ENCODE measurements at places on chromosomes 16 and 17. TPM values are rescaled to one million over a fixed set of nuclear protein-coding genes. Genes with fewer than 3 reads are reported as not detected.
A peak's percentile ranks its signal among the peaks of the same experiment; 100 is the strongest.

DNA sequence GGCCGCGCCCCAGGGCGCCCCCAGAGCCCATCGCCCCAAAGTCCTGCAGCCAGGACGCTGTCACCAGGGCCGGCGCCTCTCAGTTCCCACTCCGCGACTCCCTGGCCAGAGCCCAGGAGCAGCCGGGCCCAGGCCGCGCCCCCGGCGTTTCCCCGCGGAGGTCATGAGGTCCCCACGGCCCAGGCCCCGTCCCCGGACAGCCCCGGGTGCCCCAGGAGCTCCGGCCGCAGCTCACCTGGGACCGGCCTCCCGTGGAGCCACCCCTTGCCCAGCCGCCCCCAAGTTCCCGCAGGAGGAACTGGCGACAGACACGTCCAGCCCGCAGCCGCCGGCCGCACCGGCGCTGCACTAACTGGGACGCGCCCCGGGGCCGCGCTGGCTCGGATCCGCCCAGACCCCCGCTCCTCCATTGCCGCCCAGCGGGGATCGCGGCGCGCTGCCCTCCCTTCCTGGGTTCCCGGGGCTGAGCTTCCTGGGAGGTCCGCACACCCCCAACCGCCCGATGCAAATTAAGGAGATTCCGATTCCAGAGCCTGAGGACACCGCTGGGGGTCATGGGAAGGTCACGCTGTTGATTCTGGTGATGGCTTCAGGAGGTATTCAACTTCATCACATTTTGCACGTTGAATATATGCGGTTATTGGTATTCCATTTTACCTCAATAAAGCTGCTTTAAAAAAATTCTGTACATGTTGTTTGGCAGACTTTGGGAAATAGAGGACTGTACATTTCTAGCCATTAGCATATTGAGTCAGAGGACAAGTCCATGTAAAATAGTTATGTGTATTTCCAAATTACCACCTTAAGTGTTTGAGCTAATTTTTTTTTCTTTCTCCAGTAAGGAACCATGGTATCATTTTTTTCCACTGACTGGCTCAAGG lies 9.9 kb downstream of the AHSP start:
- no peak for DNase-seq
- peaks cover 8% of the 10 kb centered on the region for H3K4me1 ChIP-seq
- peak overlapping the region; percentile 35 for H3K4me3 ChIP-seq
- no peak overlapping the region for H3K27ac ChIP-seq
- no peaks in the 10 kb centered on the region for H3K36me3 ChIP-seq
- peaks cover 65% of the 10 kb centered on the region for H3K27me3 ChIP-seq

GRCh38 chr17:56424543-56425044 lies 168.9 kb upstream of the NOG start:
- no peak overlapping the region for H3K27ac ChIP-seq
- no peak overlapping the region for H3K4me3 ChIP-seq
- H3K27me3 ChIP-seq = no peaks in the 10 kb centered on the region
- no peak for DNase-seq
- H3K36me3 ChIP-seq = no peaks in the 10 kb centered on the region

- H3K4me1 ChIP-seq = no peaks in the 10 kb centered on the region
- H3K4me3 ChIP-seq = no peak overlapping the region
- DNase-seq = no peak
- H3K27me3 ChIP-seq = no peaks in the 10 kb centered on the region
Observed at GRCh38 chr17:77253611-77254051, 112.9 kb downstream of the SEC14L1 start.

DNA sequence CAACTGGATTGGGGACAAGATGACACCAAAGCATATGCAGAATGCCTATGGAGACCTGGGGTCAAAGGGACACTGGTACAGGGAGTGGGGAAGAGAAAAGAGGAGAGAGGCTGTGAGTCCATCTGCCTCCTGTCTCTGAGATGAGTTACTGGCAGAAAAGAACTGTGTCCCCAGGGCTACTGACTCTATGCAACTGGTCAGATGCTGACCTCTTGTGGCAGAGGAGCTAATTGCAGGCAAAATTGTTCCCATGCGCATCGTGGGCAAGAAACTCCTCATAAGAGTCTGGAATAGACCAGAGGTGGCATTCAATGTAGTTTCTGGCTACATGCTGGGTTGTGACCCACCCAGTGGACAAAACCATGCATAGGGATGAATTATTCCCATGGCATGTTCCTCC lies 26.1 kb upstream of the MLKL start:
- H3K27ac ChIP-seq = no peak overlapping the region
- H3K36me3 ChIP-seq = no peaks in the 10 kb centered on the region
- H3K27me3 ChIP-seq = peaks cover 2% of the 10 kb centered on the region
- no peak overlapping the region for H3K4me3 ChIP-seq
- DNase-seq = no peak

DNA sequence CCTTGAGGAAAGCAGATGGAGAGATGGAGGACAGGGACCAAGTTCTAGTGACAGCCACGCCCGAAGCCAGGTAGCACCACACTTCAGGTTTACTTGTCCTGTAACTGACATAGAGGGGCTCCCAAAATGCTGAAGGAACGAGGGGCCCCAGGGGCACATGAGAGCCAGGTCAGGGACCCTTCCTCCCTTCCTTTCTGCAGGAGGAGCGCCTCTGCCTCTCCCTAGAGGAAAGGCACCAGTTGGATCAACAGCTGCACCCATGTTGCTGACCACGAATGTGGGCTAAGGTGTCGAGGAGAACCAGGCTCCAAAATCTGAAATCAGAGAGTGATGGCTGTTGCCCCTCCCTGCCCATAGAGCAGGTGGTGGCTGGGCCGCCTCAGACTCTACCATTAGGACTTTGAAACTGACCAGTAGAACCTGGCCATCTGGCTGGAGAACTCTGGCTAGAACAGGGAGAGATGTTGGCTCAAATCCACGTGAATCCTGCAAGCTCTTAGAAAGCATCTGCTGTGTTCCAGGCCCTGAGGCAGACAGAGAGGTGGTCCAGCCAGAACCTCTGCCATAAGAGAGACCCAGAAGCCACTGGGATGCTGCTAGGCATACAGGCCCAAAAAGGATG lies 218.8 kb downstream of the KATNIP start:
- H3K27me3 ChIP-seq = no peaks in the 10 kb centered on the region
- no peak overlapping the region for H3K4me3 ChIP-seq
- no peak overlapping the region for H3K27ac ChIP-seq
- no peak for DNase-seq
- H3K36me3 ChIP-seq = no peaks in the 10 kb centered on the region

GRCh38 chr16:4123616-4124300 lies 7.5 kb upstream of the ADCY9 start:
- no peak overlapping the region for H3K4me3 ChIP-seq
- DNase-seq = no peak
- no peaks in the 10 kb centered on the region for H3K27me3 ChIP-seq
- no peak overlapping the region for H3K27ac ChIP-seq

KRTAP2-2 gene
- not detected for polyA plus RNA-seq

TUBB3 gene
- 10.6 TPM for polyA plus RNA-seq

KRT33B gene
- not detected for polyA plus RNA-seq

CIITA gene
- polyA plus RNA-seq = 2.1 TPM

PRSS53 gene
- polyA plus RNA-seq = 2.9 TPM
